Renal cortical epithelial cell (primary cell): ENCODE measurements at places on chromosomes 3 and 15.

GRCh38 chr3:126245811-126246727 lies 65.7 kb upstream of the ALDH1L1 start:
- DNase-seq, result peak; percentile 38

- no peak for DNase-seq
Measured at GRCh38 chr15:29968099-29968894, 114.5 kb upstream of the GOLGA8J start.

DNA sequence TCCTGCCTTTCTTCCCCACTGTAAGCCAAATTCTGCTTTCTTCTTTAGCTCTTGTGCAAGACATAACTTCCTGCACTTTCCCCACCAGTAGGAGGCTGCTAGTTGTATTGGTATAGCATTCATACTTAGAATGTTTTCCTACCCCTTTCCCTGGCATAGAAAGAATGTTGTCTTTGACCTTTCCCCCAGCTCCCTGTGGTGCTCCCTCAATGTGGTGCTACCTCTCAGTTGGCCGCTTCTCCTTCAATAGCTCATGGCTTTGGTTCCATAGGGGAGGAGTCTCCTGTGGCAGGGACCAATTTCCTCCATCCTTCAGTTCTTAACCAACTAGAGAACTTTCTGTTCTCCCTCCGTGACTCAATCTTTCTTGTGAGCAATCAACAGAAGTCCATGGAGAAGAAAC lies 67.5 kb upstream of the AKAP13 start:
- DNase-seq, result peak; percentile 82

GRCh38 chr3:128994173-128994512 lies 267 bp upstream of the CFAP92 start:
- DNase-seq, result no peak

- peak; percentile 38 for DNase-seq
Measured at GRCh38 chr3:39126532-39127071, 19.1 kb downstream of the TTC21A start.

- DNase-seq, result peak; percentile 31
Measured at GRCh38 chr3:64445109-64445943, 220.1 kb upstream of the PRICKLE2 start.

DNA sequence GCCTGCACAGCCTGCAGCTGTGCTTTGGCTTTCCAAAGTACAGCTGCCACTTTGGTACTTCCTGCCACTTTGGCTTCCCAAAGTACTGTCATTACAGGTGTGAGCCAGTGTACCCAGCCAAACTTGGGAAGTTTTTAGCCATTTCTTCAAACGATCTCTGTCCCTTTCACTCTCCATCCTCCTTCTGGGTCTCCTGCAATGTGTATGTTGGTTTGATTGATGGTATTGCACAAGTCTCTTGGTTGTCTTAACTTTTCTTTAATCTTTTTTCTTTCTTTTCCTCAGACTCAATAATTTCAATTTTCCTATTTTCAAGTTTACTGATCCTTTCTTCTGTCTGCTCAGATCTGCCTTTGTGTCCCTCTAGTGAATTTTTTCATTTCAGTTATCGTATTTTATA lies 99.3 kb upstream of the CFAP20DC start:
- no peak for DNase-seq

- DNase-seq, result no peak
Measured at GRCh38 chr3:149145356-149145755, 15.9 kb downstream of the HPS3 start.

DNA sequence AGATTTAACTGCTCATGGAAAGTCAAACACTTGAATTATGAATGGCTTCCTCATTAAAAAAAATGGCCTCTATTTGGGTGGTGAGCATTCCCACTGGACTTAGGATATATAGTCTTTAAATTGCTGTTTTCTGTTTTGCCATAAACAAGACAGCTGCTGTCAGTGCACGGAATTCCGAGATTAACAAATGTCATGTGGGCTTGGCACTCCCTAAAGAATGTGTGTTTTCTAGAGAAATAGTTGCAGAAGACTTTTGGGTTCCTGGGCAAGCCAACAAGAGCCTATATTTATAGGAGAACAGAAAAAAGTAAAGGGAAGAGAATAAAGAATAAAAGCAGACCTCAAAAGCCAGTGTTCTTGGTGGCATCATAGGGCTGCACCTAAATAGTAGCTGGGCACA lies 13.6 kb upstream of the TFG start:
- DNase-seq, result no peak

DNA sequence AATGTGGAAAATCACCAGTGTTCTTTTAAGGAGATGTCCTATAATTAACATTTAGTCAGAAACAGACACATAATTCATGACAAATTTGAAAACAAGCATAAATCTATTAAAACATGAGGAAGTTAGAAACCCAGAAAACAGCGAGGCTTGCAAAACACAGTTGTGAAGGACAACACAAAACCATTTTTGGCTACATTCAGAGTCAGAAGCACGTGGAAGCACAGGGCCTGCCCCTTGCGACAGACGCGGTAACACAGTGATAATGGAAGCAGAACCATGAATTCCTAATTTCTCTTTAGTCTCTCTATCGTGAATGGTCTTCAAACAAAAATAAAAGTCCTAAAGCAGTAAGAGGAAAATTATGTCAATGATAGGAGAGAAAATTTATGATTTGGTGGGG lies 12.2 kb downstream of the NCEH1 start:
- no peak for DNase-seq

- no peak for DNase-seq
Measured at GRCh38 chr3:68751888-68752287, 180.5 kb downstream of the TAFA4 start.

GRCh38 chr15:74320352-74321247 lies 46.8 kb downstream of the CYP11A1 start:
- peak; percentile 9 for DNase-seq

- DNase-seq, result no peak
Measured at GRCh38 chr3:126983653-126984390, 907 bp downstream of the PLXNA1 start.

- DNase-seq, result peak; percentile 33
Measured at GRCh38 chr3:189787632-189788031, 156.4 kb downstream of the TP63 start.

- DNase-seq, result peak; percentile 76
Measured at GRCh38 chr3:71395927-71396695, 187.4 kb downstream of the FOXP1 start.

DNA sequence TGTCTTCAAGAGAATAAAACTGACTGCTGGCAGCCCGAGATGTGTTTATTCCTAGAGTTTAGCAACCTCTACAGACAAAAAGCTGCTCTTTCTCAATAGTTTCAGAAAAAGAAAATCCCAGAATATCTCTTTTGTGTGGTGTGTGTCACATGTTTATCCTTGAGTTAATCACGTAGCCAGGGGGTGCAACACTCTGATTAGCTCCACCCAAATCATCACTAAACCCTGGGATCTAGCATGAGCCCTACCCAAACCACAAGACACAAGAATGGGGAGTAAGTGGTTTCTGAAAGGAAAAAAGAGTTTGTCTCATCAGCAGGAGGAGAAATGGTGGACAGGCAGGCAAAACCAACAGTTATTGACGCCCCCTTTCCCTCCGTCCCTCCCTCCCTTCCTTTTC lies 78.5 kb upstream of the AGBL1 start:
- no peak for DNase-seq

DNA sequence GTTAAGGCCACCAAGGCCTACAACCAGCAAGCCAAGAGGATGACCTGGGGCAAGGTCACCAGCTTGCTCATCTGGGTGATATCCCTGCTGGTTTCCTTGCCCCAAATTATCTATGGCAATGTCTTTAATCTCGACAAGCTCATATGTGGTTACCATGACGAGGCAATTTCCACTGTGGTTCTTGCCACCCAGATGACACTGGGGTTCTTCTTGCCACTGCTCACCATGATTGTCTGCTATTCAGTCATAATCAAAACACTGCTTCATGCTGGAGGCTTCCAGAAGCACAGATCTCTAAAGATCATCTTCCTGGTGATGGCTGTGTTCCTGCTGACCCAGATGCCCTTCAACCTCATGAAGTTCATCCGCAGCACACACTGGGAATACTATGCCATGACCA lies 3.6 kb downstream of the CXCR6 start:
- no peak for DNase-seq

DNA sequence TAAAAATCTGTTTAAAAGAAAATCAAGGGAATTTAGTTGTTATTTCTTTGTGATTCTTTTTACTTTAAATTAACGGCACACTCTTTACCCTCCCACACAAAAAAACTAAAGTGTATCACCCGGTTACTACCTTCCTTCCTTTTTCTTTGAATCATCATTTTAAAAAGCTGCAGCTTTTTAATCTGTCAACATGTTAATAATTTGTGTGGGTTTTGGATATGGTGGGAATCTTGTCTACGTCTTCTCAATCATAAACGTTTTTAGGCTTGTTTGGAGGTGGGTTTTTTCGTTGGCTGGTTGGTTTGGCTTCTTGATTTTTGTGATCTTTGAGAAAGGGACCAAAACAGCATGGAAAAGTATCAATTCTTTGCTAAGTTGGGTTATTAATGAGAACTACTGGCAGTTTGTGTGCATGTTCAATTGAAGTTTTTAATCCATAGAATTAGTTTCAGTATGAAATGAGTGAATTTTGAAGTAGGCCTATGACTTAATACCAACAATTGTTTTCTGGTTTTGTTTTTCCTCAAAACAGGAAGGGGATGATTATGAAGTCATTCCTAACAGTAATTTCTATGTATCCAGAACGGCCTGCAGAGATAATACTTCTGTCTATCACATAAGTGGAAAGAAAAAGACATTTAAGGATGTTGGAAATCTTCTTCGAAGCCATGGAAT lies 4.5 kb downstream of the SMC4 start:
- no peak for DNase-seq

GRCh38 chr3:186107215-186108105 lies 1.4 kb downstream of the ETV5 start:
- no peak for DNase-seq

DNA sequence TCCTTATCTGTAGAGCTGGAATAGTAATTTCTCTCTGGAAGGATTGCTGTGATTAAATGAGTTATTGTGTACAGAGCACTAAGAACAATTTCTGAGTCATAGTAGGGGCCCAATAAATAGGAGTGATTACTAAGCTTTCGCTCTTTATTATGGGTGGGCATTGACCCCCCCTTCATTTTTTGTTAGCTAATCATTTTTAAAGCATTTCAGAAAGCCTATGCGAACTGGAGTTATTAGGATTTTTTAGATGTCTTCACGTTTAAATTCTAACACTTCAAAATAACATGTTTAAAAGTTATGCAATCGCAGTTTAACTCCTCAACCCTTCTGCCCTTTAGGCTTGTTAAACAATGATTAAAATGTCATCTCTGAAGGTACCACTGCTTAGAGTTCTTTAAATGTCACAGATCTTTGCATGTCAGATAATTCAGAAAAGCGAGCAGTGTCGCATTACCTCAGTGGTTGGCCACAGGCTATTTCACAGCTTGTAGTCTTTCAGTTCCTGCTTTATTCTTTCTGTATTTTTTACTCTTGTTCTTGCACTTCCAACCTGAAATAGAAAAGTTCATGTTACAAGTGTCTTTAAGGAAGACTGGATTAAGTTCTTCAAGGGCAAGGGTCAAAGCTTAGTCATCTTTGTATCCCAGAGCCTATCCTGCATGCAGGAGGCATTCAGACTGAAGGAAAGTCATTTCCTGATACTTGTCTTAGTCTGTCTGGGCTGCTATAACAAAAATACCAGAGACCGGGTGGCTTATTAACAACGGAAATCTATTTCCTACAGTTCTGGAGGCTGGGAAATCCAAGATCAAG lies 102.9 kb downstream of the FNDC3B start:
- DNase-seq, result peak; percentile 90

- no peak for DNase-seq
Measured at GRCh38 chr3:130916507-130917167, 22.8 kb downstream of the ATP2C1 start.

GRCh38 chr3:115885621-115886020 lies 262.3 kb downstream of the GAP43 start:
- DNase-seq, result peak; percentile 33

GRCh38 chr3:126999383-126999782 lies 16.5 kb downstream of the PLXNA1 start:
- DNase-seq, result no peak

GRCh38 chr3:109411547-109411946 lies 74.2 kb upstream of the DPPA4 start:
- no peak for DNase-seq

DNA sequence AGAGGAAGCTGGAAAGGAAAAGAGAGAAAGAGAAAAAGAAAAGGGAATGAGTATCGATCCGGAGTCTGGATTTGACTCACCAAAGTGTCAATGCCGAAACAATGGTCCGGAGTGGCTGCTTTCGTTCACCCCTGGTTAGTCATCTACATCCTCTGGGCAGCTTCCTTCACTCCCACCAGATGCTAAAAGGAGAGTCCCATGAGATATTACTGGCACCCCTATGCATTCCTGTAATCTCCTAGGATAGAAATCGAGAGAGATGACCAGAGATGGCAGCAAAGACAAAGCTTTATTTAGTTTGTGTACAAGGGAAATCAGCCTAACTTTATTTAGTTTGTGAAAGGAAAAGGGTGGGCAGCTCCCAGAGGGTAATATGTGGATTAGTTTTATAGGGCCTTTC lies 622.2 kb downstream of the ZPLD1 start:
- DNase-seq, result no peak

- DNase-seq, result no peak
Measured at GRCh38 chr3:71562938-71563337, 20.6 kb downstream of the FOXP1 start.

- no peak for DNase-seq
Measured at GRCh38 chr3:52194485-52195290, 3.3 kb upstream of the ALAS1 start.

DNA sequence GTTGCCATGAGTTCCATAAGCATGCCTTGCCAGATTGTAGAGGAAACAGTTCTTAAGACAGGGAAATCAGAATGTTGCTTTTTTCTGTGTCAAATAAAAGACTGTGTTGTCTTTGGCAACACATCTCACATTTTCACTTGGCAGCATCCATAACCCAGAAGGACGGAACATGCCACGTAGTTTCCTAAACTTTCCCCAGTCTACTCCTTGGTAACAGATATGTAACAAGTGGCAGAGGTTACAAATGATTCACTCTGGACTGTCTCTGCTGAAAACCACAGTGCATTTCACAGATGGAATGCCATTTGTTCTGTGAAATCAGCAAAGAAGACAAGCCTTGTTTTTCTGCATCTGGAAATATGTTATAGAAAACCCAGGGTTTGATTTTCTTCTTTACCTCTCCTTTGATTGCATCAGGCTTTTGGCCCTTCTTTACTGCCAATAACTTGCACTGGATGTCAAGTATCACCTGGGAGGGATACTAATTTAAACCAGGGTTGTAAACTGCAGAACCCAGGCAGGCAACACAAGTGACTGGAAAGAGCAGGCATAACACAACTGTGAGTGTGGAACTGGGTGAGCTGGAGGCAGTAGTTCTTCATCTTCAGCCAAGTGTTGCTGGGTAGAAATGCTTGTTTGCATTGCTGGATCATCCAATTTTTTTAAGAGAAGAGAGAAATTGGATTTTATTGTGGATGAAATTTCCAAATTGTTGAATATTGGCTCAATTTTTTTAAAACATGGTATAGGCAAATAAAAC lies 124.4 kb upstream of the FOXB1 start:
- peak; percentile 4 for DNase-seq

- DNase-seq, result peak; percentile 44
Measured at GRCh38 chr15:73125219-73125618, 73.0 kb downstream of the NEO1 start.
